ENCODE measurements at places on chromosomes 1 and 21.
A peak's percentile ranks its signal among the peaks of the same experiment; 100 is the strongest.

- DNase-seq: no peak
These were observed 158.8 kb downstream of the TOMM20 start for GRCh38 chr1:234969581-234970400.

DNA sequence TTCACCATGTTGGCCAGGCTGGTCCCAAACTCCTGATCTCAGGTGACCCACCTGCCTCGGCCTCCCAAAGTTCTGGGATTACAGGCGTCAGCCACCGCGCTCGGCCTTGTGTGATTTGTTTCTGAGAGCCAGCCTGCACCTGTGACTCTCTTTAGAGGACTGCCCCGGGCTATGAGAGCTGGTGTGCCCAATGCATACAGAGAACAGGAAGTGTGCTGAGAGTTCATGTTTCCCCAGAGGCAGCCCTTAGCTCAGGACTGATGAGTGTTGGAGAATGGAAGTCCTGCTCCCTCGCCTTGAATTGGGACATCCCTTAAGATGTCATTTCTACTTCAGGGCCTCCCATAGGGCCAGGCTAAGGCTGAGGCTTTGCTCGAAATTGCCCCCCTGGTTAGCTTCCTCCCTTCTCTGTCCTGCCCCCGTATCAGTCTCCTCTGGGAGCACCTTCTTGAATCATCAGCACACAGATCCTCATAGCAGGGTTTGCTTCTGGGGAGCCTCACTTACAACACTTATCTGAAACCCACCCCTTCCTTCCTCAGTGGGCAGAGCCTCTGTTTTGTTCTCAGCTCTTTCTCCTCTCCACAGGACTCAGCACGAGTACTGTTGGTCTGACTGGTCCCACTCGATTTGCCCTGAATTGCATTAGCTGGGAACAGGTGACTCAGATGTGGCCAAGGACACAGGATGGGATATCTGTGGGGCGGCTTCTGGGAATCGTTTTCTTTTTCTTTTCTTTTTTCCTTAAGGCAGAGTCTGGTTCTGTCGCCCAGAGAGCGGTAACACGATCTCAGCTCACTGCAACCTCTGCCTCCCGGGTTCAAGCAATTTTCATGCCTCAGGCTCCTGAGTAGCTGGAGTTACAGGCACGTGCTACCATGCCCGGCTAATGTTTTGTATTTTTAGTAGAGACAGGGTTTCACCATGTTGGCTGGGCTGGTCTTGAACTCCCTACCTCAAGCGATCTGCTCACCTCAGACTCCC lies 80.1 kb downstream of the UBIAD1 start:
- DNase-seq: peak; percentile 16

- DNase-seq: no peak
These were observed 102.3 kb upstream of the CD34 start for GRCh38 chr1:208013210-208013609.

DNA sequence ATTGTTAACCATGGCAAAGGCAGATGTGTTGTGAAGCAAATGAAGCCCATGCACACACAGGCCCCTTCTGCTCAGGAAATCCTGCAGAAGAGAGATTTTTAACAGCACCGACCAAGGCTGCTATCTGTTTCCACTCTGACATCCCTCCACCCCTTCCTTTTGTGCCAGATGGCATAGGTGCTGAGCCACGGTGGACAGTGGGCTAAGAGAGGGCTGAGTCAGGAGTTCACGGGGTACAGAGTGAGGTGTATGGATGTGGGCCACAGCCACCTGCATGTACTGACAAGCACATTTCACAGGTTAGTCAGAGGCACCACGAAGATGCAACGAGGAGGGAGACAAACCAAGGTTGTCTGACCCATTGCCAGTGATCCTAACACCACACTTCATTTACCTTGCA lies 9.5 kb downstream of the RSPH1 start:
- no peak for DNase-seq

GRCh38 chr1:110208916-110209645 lies 1.0 kb upstream of the KCNC4 start:
- no peak for DNase-seq

GRCh38 chr1:211579440-211580302 lies 710 bp upstream of the SLC30A1 start:
- DNase-seq: peak; percentile 32

- peak; percentile 35 for DNase-seq
These were observed 643.0 kb downstream of the KIF26B start for GRCh38 chr1:245797592-245798348.

GRCh38 chr1:29636936-29637335 lies 400.6 kb downstream of the PTPRU start:
- DNase-seq: no peak

All from inflammatory macrophage (primary cell).